ENCODE measurements at places on chromosomes 2 and 18. TPM values are rescaled to one million over a fixed set of nuclear protein-coding genes. Genes with fewer than 3 reads are reported as not detected.

Gene SFT2D3
- 7.9 TPM for total RNA-seq

Gene CPLX4
- under 0.01 TPM for total RNA-seq

Gene VRK2
- 4.2 TPM for total RNA-seq

Gene LRATD1
- 17.5 TPM for total RNA-seq

Gene CD28
- total RNA-seq: 0.25 TPM

Gene RUFY4
- total RNA-seq: not detected

Gene MROH2A
- not detected for total RNA-seq

Gene GRB14
- 12.0 TPM for total RNA-seq

Gene STARD6
- not detected for total RNA-seq

Gene PDE1A
- 41.8 TPM for total RNA-seq

Gene RFTN2
- total RNA-seq: 18.7 TPM

Gene DSC1
- 0.25 TPM for total RNA-seq

Gene WBP1
- total RNA-seq: 18.4 TPM

Gene OTOS
- not detected for total RNA-seq

Gene AGXT
- total RNA-seq: not detected

Gene C2orf92
- total RNA-seq: 3.7 TPM

Gene PRKAG3
- total RNA-seq: not detected

Gene EML6
- total RNA-seq: 3.4 TPM

Gene GAREM2
- 10.6 TPM for total RNA-seq

Gene NDUFAF7
- 25.3 TPM for total RNA-seq

Gene PLGLB2
- 2.2 TPM for total RNA-seq

Gene CD207
- not detected for total RNA-seq

Gene EHD3
- 7.1 TPM for total RNA-seq

Gene PTPN2
- total RNA-seq: 41.3 TPM

Gene HS6ST1
- total RNA-seq: 48.7 TPM

Gene FSHR
- total RNA-seq: not detected

Gene HNMT
- 34.2 TPM for total RNA-seq

Gene LOXHD1
- total RNA-seq: 0.25 TPM
